ENCODE measurements at places on chromosomes 4 and X. TPM values are rescaled to one million over a fixed set of nuclear protein-coding genes. Genes with fewer than 3 reads are reported as not detected.
A peak's percentile ranks its signal among the peaks of the same experiment; 100 is the strongest.

DNA sequence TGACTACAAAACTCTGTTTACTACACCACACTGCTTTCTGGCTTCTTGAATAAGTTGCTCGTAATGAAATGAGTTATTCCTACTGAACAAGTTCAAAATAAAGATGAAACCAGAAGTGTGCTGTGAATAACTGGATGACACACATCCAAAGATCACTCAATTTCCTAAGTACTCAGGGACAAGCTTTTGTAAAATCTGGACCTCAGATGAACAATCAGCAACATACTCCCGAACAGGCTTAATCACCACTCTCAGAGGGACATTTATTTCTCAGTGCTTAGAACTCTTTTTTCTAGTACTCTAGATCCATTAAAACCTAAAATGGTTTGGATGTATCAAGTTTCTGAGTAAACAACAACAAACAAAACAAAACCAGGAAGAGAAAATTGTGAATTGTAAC lies 61.5 kb upstream of the EXOC1L start:
- DNase-seq, result no peak

DNA sequence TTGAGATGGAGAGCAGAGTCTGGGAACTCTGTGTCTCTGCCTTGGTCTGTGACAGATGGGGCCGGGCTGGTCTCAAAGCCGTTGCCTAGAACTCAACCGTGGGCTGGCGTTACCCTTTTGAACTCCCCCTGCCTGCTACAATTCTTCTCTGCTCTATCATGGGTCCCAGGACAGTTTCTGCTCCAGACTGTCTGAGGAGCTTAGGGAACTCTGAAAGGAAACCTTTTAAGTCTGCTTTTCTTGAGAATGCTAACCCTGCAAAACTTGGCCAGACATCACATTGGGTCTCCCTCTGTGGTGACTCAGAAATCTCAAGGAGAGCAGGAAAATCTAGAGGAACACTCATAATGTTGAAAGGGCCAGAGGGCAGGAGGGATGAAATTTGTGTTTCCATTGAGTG lies 240.6 kb downstream of the CBR4 start:
- no peak for DNase-seq

DNA sequence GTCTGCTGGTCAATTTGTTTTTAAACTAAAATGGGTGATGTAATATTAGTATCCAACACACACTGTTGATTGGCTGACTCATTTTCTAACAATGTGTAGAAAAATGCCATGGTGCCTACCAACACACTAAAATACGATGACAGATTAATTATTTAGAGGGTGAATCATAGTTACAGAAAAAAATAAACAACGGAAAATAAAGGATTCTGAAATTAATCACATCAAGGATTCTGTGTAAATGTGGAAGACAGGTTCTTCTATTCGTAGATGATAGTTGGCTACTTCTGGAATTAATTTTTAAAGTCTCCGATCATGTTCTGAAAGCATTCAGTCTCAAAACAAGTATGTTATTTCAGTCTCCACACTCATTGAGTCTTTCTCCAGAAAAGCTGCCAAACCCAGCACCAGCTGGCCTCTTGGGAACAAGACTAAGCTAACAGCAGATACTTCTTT lies 8.2 kb upstream of the IQCM start:
- DNase-seq, result no peak

DNA sequence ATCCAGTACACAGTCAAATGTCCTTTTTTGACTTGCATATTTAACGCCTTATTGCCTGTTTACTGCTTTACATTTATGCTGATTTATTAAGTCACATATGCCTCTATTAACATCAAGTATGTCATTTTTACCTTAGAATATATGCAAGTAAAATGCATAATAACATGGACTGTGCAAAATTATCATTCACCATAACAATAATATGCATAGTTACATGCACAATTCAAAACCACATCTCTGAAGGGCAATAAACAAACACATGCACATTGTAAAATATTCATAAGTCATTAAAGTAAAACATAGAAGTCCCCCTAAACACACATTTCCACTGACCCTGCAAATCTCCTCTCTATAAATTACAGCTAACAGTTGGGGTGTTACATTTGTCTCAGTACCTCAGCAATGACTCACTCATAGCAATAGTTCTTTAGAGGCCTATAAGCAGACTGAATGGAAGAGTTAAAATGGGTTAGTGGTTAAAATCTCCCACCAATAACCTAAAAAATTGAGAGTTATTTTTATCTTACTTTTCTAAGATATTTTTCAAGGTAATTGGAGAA lies 61.1 kb downstream of the ADAMTS3 start:
- DNase-seq, result no peak

GRCh38 chr4:4860600-4861389 lies 1.3 kb downstream of the MSX1 start:
- no peak for DNase-seq

DNA sequence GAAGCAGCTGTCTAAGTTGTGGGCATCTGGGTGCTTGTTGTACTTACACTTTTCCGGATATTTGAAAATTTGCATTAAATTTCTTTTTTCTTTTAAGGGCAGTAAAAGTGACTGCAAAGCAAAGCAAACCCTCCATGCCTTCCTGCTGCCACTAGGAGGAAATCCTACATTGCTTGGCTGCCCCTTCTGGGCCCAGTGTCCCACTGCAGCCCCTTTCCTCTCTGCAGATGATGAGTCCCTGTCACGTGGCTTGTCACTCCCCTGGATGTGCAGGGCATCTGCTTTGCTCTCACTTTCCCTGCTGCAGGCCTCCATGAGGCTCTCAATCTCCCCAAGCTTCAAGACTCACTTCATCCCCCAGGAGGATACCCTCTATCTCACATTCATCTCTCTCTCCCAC lies 12.7 kb downstream of the TSR2 start:
- DNase-seq, result peak; percentile 4

DNA sequence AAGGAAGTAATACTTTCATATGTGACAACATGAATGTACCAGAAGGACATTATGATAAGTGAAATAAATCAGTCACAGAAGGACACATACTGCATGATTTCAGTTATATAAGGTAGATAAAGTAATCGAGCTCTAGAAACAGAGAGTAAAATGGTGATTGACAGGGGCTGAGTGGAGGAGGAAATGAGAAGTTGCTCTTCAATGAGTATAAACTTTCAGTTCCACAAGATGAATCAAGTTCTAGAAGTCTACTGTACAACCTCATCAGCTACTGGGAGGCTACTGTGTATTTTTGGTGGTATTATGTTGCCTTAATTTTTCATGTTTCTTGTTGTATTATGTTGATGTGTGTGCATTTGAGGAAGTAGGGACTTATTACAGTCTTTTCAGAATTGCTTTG lies 270.9 kb upstream of the GRIA3 start:
- no peak for DNase-seq

DNA sequence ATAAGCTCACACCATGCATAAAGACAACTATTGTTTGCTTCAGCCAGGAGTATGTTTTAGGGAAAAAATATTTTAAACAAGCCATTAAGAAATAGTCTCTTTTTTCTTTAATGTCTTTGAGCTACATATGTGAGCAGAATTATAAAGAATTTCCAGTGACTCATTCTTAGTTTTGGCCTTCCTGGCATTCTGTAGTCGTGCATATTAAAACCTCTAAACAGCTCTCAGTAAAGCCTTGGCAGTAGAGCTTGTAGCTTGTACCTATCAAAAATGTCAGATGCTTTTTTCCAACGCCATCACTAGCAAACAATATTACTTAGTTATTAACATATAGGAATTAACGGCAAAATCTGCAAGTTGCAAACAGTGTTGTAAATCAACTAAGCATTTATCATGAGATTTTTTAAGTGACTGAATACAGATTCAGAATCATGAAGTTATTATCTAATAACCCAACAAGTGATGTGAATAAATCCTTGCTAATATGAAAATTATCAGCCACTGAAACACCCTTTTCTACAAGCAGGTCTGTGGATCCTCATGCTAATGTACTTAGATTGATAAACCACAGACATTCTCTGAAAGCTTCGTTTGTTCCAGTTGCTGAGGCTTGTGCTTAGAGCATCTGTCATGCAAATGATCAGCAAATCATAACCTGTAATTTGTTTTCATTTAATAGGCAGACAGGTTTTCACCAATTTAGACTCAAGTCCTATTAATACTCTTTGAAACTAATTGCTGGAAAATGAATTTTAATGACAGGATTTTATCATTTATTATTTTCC lies 412.0 kb upstream of the ATOH1 start:
- no peak for DNase-seq

DNA sequence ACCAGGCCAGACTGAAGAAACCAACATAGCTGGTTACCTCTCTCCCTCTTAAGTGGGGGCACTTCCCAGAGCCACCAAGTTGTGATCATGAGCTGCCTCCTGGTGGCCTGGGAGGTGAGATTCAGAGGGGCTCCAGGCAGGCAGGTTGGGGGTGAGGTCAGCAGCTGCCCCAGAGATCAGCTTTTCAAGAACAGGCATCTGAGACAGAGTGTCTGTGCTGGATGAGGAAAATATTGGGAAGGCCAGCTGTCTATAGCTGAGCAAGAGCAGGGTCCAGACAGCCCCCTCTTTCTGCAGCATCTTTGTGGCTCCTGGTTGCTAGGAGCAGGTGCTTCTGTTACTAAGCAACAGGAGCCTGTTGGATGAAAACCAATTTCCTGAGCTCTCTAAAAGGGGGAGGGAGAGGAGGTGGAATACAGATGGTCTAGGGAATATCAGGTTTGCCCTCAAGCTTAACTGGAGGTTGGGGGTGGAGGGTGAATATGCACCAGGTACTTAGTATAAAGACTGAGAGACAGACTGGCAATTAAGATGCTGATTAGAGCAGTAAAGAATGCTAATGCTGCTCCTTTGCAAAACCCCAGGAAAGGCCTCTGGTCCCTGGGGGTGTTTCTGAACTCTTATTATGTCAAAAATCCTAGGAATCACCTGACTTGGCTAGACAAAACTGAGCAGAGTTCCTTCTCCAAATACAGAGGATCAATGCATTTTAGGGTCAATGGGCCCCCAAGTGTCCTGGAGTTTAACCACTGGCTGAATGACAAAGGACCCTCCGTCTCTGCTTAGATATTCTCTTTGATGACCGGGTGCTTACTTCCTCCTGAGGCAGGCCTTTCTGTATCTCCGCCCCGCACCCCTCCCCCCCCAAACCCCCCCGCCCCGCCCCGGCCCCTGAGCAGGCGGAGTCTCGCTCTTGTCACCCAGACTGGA lies 21.4 kb downstream of the ZCCHC13 start:
- DNase-seq, result no peak

DNA sequence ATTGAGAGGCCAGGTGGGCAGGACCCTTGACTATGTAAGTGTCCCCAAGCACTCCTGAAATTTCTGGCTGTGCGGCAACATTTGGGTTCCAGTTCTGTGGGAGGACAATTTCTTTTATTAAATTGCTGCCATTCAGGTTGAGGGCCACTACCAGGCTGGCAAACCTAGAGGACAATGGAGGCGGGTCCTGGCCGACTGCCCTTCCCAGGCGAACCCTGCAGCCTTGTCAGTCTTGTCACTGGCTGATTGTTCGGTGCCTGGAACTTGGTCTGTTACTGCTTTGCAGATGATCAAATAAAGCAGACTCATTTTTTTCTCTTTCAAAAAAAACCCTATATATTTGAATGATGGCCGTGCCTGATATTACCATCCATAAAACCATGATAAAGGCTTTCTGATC lies 6.6 kb upstream of the TMEM128 start:
- no peak for DNase-seq

- DNase-seq, result no peak
Observed at GRCh38 chrX:122133478-122133877, 1050.6 kb upstream of the GRIA3 start.

- DNase-seq, result no peak
Observed at GRCh38 chrX:37802028-37802427, 22.2 kb downstream of the CYBB start.

GRCh38 chr4:51843309-51844152 lies 578 bp downstream of the DCUN1D4 start:
- DNase-seq, result peak; percentile 65

DNA sequence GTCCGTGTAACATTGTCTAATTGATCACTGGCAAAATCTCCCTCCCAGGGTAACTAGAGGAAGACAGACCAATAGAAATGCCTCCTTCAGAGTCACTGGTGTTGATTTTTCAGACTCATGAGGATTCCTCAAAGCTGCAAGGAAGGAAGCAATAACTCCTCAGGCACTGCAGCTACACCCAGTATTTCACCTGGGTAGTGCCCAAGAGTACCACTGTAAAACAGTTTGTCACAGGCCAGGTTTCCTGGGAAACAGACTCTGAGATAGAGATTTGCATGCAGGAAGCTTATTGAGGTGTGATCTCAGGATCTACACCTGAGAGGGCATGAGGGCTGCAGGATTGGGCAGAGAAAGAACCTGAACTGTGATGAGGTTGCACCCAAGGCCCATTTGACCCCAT lies 240.7 kb upstream of the ATP6AP2 start:
- DNase-seq, result no peak

GRCh38 chrX:72236841-72237240 lies 2.0 kb downstream of the ERCC6L start:
- no peak for DNase-seq

DNA sequence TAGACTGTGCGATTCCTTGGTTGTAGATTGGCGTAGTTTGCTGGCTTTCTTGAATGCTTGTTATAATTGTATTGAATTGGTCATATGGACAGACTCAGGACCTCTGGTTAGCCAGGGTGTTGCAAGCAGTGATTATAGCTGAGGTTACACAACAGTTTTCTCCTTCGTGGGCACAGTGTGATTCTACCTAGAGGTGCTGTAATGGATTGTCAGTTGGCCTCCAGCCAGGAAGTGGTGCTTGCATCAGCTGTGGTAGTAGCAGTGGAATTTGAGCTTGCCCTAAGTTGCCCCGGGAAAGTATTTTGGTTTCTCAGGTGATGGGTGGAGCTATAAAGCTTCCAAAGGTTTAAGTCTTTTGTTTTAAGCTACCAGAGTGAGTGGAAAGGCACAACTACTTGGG lies 23.1 kb upstream of the GABRG1 start:
- DNase-seq, result no peak

DNA sequence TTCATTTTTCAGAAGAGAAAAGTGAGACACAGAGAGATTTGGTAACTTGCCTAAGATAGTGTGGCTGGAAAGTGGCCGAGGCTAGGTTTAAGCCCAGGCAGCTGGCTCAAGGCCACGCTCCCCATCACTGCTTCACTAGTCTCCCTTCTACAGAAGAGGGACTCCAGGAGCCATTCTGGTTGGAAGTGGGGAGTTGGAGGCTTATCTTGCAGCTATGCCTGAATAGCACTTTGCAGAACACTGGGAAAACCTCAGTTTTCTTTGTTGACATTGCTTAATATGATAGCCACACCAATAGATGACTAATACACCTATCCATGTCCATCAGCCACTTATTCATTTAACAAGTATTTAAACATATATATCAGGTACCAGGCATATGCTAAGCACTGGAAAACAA lies 18.5 kb downstream of the LRRC66 start:
- DNase-seq, result no peak

DNA sequence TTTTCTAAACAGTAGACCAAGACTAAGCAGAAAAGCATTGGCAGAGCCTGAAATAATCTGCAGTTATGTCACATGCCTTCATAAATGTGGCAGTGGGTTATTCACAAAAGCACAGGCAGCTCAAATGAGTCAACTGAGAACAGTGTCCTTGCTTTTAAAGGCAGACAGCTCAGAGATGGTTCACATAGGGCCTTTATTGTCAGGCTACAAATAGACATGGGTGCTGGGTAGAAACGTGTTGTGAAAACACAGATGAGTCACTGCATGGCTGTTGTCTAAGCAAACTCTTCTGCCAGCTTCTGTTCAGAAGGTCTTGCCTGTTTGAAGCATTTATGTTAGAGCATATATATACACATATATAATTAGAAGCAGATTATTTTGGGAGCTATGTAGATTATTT lies 118.0 kb downstream of the SLC4A4 start:
- no peak for DNase-seq

The CLDN2 gene
- total RNA-seq, result not detected

The DNAJB14 gene
- 17.2 TPM for total RNA-seq

The PPP1R3F gene
- total RNA-seq, result 5.9 TPM

The TCP11X2 gene
- not detected for total RNA-seq

The IL15 gene
- 4.0 TPM for total RNA-seq

The AWAT2 gene
- total RNA-seq, result not detected

The DOCK11 gene
- 40.1 TPM for total RNA-seq

The ENPEP gene
- 0.27 TPM for total RNA-seq

Data from hematopoietic multipotent progenitor cell (in vitro differentiated cells).